Naive thymus-derived CD4-positive, alpha-beta T cell (primary cell): ENCODE measurements at places on chromosomes 4 and X. TPM values are rescaled to one million over a fixed set of nuclear protein-coding genes. Genes with fewer than 3 reads are reported as not detected.

- no peak for DNase-seq
Measured at GRCh38 chrX:120262859-120263708, 12.5 kb downstream of the ZBTB33 start.

GRCh38 chrX:136866337-136867095, 14.0 kb downstream of the RBMX start:
- no peak for DNase-seq

GRCh38 chr4:66169341-66169740, 499.1 kb upstream of the EPHA5 start:
- no peak for DNase-seq

GRCh38 chr4:71006203-71006907, 12.9 kb downstream of the DCK start:
- DNase-seq, result no peak

DNA sequence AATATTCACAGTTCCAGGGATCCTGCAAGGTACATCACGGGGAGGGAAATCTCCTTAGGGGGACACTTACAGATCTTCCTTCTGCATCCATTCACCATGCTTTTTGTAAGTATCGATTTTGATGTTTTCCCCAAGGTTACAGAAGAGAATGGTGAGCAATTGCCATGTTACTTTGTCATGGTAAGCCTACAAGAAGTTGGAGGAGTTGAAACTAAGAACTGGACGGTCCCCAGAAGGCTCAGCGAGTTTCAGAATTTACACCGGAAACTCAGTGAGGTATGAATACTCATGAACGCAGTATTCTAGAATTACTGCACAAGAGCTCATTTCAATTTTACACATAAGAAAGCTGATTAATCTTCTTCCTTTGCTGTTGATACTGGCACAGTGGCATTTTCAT, 53.9 kb downstream of the LRP2BP start:
- no peak for DNase-seq

- DNase-seq, result no peak
Measured at GRCh38 chr4:18777190-18777930, 755.8 kb upstream of the LCORL start.

DNA sequence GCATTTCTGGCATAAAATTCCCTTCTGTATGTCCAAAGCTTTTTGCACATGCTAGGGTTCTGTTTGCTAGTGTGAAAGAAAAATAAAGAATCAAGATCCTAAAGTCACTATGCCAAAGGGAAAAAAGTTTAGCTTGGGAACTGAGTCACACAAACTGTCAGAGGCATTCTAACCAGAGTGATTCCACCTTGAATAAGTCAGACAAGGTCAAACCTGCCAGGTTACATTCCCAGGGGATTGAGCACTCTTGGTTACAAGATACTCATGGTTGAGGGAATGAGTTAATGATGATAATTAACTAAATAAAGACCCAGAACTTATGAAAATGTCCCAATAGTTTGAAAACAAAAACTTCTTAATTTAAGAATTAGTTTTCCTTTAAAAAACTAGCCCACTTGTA, 13.7 kb upstream of the UGT2B17 start:
- DNase-seq, result no peak

The ITGB1BP2 gene
- 4.6 TPM for total RNA-seq
